ENCODE measurements at places on chromosomes 7 and 10. TPM values are rescaled to one million over a fixed set of nuclear protein-coding genes. Genes with fewer than 3 reads are reported as not detected.
A peak's percentile ranks its signal among the peaks of the same experiment; 100 is the strongest.

- DNase-seq: no peak
Observed at GRCh38 chr10:64080071-64080470, 558.9 kb downstream of the REEP3 start.

- DNase-seq: no peak
Observed at GRCh38 chr10:59817773-59818172, 64.5 kb upstream of the MRLN start.

DNA sequence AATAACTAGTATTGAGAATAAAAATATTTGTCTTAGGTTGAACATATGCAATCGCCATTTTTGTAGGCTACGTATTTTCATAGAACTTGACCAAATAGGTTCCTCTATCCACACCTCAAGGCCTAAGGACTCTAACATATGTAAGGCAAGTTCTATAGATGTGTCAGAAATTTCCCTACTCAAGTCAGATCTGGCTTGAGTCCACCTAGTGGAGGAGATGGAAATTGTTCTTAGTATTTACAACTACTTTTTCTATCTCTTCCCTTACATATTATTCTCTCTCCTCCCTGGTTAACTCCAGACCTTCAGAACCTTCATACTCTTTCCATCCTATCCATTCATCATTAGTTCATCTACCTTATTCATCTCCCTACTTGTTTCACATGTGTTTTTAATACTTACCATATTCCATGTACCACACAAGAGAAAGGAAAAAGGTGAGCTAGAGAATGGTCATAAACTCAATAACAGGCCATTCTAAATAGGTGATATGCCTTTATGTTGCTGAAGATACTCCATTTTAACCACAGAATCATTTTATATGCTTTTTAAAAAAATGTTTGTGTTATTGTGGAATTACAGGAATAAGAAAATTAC lies 174.5 kb upstream of the HDAC9 start:
- no peak for DNase-seq

DNA sequence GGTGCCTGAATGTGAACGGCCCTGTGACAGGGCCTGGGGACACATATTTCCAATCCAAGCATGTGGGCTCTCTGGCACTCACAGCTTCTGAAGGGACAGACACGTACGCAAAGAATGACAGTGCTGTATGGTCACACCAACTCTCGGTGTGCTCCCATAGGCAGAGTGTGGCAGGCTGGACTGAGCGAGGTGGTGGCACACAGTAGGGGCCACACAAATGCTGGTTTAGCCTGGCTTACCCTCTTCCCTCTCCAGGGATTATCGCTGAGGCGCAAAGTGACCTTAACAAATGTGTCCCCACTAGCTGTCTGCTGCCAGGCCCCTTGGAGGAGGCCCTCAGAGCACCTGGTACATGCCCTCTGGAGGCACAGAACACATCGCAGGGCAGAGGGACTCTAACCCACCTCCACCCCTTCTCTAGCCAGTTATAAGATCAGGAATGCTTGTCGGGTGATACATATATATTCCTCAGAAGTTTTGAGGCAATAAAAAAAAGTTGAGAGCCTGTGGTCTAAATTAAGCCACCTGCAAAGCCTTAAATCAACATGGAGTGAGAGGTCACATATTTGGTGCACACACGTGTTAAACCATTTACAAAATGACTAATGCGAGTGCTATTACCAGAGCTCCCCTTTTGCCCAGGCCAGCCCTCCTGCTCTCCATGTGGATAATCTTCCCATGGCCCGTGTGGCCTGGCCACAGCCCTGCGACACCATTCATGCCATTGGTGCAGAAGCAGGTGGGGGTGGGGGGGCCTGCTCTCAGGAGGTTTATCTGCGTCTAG lies 262.8 kb upstream of the GRB10 start:
- DNase-seq: no peak

GRCh38 chr10:133230387-133231195 lies 574 bp downstream of the UTF1 start:
- peak; percentile 74 for DNase-seq

The COL13A1 gene
- total RNA-seq: 2.0 TPM

The SFTPA1 gene
- not detected for total RNA-seq

DNA sequence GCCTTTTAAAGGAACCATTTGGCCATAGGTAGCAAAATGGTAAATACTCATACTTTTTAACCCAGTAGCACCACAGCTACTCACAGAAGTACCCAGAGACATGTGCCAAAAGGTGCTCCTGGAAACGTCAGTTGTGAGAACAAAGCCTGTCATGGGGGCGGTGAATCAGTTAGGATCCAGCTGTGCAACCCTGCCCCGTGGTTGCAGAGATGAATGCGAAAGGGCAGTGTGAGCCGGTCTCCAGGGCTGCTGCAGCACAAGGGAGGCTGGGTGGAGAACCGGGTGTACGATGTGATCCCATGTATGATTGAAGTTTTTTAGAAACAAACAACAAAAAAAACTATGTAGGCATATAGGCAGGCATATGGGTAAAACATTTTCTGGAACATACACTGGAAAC lies 1.3 kb upstream of the LRRC18 start:
- no peak for DNase-seq

- no peak for DNase-seq
Observed at GRCh38 chr7:35454575-35455385, 200.9 kb upstream of the TBX20 start.

GRCh38 chr10:98340940-98341310 lies 72.9 kb upstream of the LOXL4 start:
- DNase-seq: no peak

The ETV1 gene
- 43.2 TPM for total RNA-seq

The C7orf33 gene
- total RNA-seq: not detected

The LYZL2 gene
- total RNA-seq: not detected

Measured in frontal cortex (tissue), 4 donors.